Fibroblast of the aortic adventitia (primary cell): ENCODE measurements at places on chromosomes 3 and 15. TPM values are rescaled to one million over a fixed set of nuclear protein-coding genes. Genes with fewer than 3 reads are reported as not detected.

DNA sequence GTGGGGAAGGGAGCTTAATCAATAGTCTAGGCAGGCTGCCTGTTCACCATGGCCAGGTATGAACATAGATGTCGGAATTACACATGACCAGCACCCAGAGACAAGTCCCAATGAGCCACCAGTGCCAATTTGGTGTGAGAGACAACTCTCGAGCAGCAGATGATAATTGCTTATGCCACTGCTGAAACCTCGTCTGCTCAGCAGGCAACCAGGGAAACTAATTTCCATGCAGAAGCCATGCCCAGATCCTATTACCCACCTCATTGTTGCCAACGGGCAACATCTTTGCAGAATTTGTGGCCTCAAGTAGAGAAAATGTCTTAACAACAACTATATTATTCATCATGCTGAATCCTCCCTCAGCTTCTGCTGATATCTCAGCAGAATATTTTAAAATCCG is 84.9 kb downstream of the CGGBP1 start:
- DNase-seq = no peak

DNA sequence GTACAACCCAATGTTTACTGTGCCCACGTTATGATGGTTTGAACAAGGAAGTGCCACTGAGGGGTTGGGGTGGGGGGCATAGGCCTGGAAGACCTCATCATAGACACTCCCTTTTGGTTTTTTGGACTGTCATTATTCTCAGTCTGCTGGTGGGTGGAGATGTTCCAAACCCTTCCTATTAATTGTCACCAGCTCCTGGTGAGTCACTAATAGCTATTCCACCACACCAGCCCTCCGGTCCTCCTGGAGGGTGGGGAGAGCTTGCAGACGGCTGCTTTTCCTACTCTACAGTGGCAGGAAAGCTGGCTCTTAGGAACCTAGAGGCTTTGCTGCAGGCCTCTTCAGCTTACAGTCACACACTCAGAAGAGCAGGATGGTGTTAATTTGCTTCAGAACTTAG is 9.0 kb upstream of the COPG1 start:
- no peak for DNase-seq

DNA sequence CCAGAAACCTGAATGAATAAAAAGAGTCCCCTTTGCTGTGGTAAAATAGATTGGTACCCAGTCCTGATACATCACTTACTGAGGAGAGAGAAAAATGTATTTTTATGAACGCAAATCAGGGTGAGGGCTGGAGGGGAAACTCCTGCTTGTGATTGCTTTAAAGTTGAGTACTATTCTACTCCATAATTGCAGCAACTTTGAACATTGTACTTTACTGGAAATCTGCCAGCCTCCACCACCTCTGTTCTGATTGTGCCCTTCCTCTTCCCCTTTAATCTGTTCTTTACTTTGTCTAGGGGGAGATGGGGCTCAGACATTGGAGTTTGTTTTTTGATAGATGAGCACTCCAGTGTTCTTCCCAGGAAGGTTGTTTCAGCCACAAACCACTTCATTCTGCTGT is 81.9 kb downstream of the C3orf38 start:
- no peak for DNase-seq

DNA sequence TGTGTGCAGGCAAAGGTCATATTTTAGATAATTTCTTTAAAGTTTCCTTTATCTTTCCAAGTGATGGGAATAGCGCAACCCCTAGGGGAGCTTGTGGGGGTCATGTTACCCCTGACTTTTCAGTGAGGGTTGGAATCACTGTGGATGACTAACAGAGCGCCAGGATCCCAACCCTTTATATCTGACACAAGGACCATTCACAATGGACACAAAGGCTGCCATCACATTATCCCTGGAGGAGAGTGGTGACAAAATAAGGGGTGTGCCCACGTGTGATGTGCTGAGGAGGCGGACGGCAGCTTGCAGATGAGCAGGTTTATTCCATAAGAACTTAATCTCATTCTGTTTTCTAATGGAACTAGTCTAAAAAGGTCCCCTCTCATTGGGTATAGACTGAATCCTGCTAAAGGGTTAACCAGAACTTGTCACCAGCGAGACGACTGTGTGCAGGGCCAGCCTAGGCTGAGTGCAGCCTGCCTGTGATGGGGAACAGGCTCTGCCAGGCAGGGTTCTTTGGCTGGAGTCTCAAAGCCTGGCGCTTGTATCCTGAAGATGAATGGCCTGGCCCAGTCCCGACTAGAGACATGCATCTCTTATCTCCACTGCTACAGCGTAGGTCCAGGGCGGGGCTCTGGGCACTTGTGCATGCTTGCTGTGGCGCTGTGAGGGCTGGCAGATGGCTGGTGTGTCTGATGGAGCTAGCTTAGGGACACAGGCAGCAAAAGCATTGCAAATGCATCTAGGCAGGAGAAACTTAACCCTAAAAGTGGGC is 50.2 kb downstream of the CHDH start:
- DNase-seq = peak; percentile 34

DNA sequence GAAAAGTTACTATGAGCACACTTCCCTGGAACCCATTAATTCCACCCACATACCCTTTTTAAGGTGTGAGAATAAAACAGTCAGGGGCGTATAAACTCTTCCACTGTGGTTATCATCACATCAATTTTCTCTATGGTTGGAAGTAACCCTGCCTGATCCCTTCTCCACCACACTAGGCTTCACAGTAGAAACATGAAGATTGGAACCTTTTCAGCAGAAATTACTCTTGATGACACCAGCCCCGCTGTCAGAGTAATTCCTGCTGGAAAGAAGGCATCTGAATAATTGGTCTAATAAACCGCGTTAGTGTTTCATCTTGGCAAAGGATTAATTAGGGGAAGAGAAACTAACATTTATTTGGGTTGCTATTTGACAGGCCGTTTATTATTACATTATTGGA is 278.4 kb downstream of the MFSD1 start:
- no peak for DNase-seq

GRCh38 chr3:178673529-178673928 is 137.3 kb downstream of the KCNMB2 start:
- DNase-seq = no peak

DNA sequence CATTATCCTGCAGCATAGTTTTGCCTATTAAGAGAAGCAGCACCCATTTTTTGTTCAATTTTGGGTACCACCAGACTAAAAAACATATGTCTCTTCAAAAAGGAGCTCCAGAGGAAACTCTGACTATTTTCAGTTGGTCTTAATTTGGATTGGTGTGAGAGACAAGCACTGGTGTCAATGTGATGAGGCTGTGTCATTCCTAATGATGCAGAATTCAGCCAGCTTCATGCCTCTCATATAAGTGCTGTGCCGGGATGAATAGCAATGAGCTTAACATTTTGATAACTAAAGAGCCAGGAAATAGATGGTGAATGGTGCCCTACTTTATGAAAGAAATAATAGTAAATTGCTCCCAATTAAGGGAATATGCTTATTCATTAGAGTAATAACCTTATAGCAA is 15.9 kb downstream of the POPDC2 start:
- DNase-seq = no peak

- DNase-seq = peak; percentile 46
Observed at GRCh38 chr3:186035277-186035676, 73.6 kb downstream of the ETV5 start.

GRCh38 chr3:29412110-29412509 is 131.2 kb downstream of the RBMS3 start:
- DNase-seq = no peak

DNA sequence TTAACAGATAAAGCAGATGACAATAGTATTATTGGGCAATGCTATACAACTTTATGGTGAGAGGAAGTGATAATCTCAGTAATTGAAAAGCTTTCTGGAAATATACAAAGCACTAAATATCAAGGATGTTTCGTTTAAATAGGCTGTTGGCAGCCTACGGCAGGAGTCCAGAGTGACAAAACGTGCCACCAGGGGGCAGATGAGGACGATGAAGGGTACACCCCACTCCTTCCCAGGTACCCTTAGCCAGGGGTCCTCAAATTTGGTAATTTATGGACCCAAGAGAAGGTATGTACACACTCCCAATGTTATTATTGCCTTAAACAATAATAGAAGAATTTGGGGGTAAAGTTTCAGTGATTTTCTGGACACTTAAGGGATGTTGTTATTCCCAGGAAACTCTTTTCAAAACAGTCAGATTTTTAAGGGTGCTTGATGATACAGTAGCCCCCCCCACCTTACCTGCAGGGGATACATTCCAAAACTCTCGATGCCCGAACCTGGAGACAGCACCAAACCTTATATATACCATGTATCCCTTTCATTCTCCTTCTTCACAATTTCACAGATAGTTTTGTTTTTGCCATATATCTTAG is 1.4 kb upstream of the MAGEL2 start:
- no peak for DNase-seq

- DNase-seq = peak; percentile 32
Observed at GRCh38 chr3:130386604-130387263, 41.3 kb downstream of the COL6A5 start.

DNA sequence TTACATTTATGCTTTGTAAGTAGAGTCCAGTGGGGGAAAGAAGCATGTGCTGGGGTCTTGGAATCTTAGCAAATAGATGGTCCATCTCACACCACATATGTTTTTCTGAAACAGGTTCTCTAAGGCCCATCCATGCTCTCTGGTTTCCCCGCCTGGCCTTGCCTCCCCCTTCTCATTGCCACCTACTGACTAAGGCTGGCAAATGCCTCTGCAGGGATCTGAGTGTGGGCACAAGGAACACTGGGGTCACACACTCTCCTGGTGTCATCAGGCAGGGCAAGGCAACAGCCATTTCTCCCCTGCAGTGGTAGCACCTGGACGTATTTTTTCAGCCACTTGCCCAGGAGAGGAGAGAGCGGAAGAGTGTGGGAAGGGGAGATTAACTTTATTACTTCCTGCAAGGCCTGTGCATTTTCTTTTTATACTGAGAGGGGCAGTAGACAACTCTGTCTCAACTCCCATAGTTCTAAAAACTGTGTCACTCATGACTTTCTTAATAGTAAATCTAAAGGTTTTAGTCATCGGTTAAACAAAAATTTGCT is 804.2 kb upstream of the NECTIN3 start:
- DNase-seq = no peak

GRCh38 chr3:193211984-193212383 is 29.0 kb upstream of the PLAAT1 start:
- DNase-seq = no peak

DNA sequence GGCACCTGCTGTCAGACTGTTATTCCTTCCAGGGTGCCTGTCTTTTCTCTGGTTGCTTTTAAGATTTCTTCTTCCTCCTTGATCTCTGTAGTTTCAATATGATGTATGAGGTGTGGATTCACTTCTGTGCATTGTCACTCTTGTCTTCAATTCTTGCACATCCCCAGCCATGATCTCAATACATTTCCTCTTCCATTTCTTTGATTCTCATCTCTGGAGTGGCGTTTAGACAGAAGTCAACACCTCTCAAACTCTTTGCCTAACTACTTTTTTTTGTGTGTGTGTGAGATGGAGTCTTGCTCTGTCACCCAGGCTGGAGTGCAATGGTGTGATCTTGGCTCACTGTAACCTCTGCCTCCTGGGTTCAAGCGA is 224.4 kb upstream of the LYSMD4 start:
- DNase-seq = no peak

DNA sequence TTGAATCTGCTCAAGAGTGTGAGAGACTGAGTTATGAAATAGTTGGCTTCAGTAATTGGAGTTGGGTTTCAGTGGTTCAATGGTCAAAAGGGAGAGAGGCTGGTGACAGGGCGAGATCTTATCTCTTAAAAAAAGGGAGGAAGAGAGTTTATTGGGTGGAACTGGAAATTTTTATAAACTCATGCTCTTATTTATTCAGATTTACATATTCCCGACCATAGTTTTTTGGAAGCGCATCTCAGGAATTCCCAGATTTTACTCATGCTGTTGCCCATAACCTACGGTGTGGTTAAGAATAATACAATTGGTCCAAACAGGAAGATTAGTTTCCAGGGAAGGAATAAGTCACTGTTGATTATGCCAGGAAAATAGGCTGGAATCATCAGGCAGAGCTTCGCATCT is 41.4 kb downstream of the CD200 start:
- peak; percentile 85 for DNase-seq

DNA sequence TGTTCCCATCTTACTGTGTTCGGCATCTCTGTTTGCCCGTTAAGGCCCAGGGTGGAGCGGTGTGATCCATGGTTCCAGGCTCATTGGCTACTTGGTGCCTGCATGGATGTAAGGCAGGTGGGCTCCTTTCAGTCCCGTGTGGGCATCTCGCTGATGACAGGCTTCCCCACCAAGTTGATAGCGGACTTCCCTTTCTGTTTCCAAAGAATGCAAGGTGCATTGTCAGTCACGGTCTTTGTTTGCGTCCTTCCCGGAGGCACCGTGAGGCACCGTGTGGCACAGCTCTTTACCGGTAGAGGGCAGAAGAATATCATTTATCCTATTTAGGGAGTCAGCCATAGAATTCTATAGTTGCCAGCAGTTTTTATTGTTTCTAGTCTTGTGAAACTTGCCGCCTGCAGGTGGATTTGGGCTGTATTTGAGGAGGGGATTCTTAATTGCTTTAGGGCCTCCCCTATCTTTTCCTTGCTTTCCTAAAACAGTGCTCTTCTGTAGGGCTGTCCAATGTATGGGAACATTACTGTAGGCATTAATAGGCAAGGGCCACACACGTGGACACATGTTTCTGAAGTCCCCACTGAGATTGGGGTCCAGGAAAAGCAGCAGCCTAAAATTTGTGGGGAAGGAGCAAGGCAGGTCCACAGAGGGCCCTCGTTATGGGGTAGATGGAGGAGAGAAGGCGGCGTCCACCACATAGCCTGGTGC is 244.1 kb downstream of the SLCO3A1 start:
- DNase-seq = peak; percentile 68

DNA sequence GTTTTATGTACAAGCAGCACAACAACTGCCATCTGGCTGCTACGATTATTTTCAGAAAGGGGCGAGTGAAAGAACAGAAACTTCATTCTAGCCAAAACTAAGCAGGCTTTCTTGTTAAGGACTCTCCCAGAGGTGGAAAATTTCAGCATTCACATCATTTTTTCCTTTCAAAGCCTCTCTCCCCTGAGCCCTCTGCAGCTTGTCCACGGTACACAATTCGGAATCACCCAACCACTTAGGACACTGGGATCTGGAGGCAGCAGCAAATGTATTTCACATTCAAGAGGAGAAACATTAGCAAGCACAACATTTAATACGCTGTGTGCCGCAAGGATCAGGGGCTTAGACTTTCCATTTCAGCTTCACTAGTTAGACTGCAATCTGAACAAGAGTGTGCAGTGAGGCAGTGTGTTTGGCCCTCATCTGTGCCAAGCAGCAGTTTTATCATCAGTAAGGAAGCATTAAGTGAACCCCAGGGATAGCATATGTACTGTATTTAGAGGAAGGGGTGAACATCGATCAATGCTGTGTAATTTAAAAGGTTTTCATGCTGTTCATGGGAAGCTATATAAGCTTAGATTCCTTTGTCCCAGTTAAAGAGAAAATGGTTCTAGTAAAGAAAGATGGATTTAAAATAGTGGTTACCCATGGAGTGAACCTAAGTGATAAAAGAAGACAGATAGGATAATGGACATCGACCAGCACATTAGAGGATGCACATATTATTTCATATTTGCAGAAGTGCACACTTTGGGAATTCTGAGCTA is 504.9 kb downstream of the TBL1XR1 start:
- DNase-seq = no peak

- DNase-seq = peak; percentile 17
Observed at GRCh38 chr3:175404621-175405020, 545.5 kb downstream of the NAALADL2 start.

Gene CCDC54
- not detected in 2 replicates for total RNA-seq

Gene GPR87
- 0.18 TPM in 1 of 2 replicates, not detected in the other for total RNA-seq

Gene GOLGA6B
- total RNA-seq = not detected in 2 replicates

Gene ITIH1
- total RNA-seq = 1.3 TPM in 1 of 2 replicates, not detected in the other

Gene CP
- total RNA-seq = 1.2 TPM in 1 of 2 replicates, not detected in the other

Gene FANCD2
- total RNA-seq = 2.2 and 26.8 TPM in 2 replicates

Gene PTPRG
- 27.6 and 52.0 TPM in 2 replicates for total RNA-seq

Gene B3GNT5
- 4.7 and 10.4 TPM in 2 replicates for total RNA-seq
